Aorta (tissue), 5 donors: ENCODE measurements at places on chromosomes 16 and 17. TPM values are rescaled to one million over a fixed set of nuclear protein-coding genes. Genes with fewer than 3 reads are reported as not detected.

Gene TRAF4
- 10.7 TPM for polyA plus RNA-seq

Gene TP53TG3C
- polyA plus RNA-seq, result not detected

Gene TAC4
- not detected for polyA plus RNA-seq

Gene KRT16
- polyA plus RNA-seq, result 15.7 TPM

Gene TANGO6
- 6.4 TPM for polyA plus RNA-seq

Gene ESRP2
- 0.03 TPM for polyA plus RNA-seq

Gene TMC8
- 1.0 TPM for polyA plus RNA-seq

Gene KRTAP3-2
- not detected for polyA plus RNA-seq

Gene PABPN1L
- polyA plus RNA-seq, result not detected

Gene KRT24
- polyA plus RNA-seq, result not detected

Gene ECI1
- polyA plus RNA-seq, result 63.0 TPM

Gene UNC45B
- 0.50 TPM for polyA plus RNA-seq

Gene SPATA32
- not detected for polyA plus RNA-seq

Gene C16orf92
- not detected for polyA plus RNA-seq

Gene FOXN1
- not detected for polyA plus RNA-seq

Gene TNP2
- not detected for polyA plus RNA-seq

Gene ZPBP2
- not detected for polyA plus RNA-seq

Gene CLDN6
- not detected for polyA plus RNA-seq

Gene PRAC1
- polyA plus RNA-seq, result 14.0 TPM

Gene TLCD2
- 3.5 TPM for polyA plus RNA-seq

Gene ANKFN1
- polyA plus RNA-seq, result not detected

Gene C16orf54
- 0.28 TPM for polyA plus RNA-seq

Gene CD68
- 111 TPM for polyA plus RNA-seq

Gene IGSF6
- polyA plus RNA-seq, result 0.95 TPM

Gene SP6
- not detected for polyA plus RNA-seq

Gene KREMEN2
- polyA plus RNA-seq, result not detected

Gene RNF157
- 3.8 TPM for polyA plus RNA-seq

Gene BCAR1
- 28.7 TPM for polyA plus RNA-seq

Gene USP6
- polyA plus RNA-seq, result not detected

Gene SEPHS2
- polyA plus RNA-seq, result 25.2 TPM

Gene PLK1
- 0.88 TPM for polyA plus RNA-seq

Gene TSNAXIP1
- polyA plus RNA-seq, result 7.3 TPM

Gene P2RX5
- 0.61 TPM for polyA plus RNA-seq

Gene CCL11
- not detected for polyA plus RNA-seq

Gene ELMO3
- polyA plus RNA-seq, result 7.4 TPM

Gene SYT17
- polyA plus RNA-seq, result 2.5 TPM

Gene TBC1D28
- not detected for polyA plus RNA-seq

Gene SCNN1G
- polyA plus RNA-seq, result not detected

Gene SIAH1
- polyA plus RNA-seq, result 12.7 TPM

Gene MYO15B
- 125 TPM for polyA plus RNA-seq

Gene PYDC1
- not detected for polyA plus RNA-seq

Gene RNF222
- not detected for polyA plus RNA-seq

Gene HYDIN
- polyA plus RNA-seq, result 0.38 TPM

Gene BAIAP3
- polyA plus RNA-seq, result 2.6 TPM

Gene TPSD1
- 0.38 TPM for polyA plus RNA-seq

Gene LAT
- 155 TPM for polyA plus RNA-seq

Gene CARD14
- polyA plus RNA-seq, result 0.38 TPM

Gene HSD17B2
- 1.5 TPM for polyA plus RNA-seq

Gene UMOD
- not detected for polyA plus RNA-seq

Gene TP53TG3F
- polyA plus RNA-seq, result not detected

Gene SLC13A5
- not detected for polyA plus RNA-seq

Gene ASPHD1
- not detected for polyA plus RNA-seq

Gene CPNE7
- polyA plus RNA-seq, result 0.13 TPM
